ENCODE measurements at places on chromosomes 7 and 10.

DNA sequence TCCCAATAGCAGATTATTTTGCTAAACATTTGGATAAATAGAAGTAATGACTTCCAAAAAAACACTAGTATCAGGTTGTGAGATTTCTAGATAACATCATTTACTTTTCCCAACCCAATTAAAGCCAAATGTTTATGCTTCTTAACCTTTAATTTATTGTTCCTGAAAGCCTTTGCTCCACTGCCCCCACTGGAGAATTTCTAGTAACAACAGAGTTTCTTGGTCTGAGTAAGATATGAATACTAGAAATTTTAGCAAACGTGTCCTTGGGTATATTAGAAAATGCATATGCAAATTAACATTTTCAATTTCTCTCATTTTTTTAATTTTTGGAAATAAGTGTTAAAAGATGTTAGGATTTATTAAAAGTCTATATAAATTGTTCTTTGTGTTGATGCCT is 958.0 kb upstream of the PHF14 start:
- no peak for DNase-seq

- DNase-seq, result no peak
These were observed 613.1 kb downstream of the SUGCT start for GRCh38 chr7:40747856-40748255.

GRCh38 chr7:20458521-20458920 is 127.8 kb downstream of the ITGB8 start:
- DNase-seq, result no peak

GRCh38 chr10:113282564-113282963 is 270.3 kb upstream of the HABP2 start:
- no peak for DNase-seq

GRCh38 chr7:132240821-132241422 is 335.3 kb downstream of the PLXNA4 start:
- no peak for DNase-seq

DNA sequence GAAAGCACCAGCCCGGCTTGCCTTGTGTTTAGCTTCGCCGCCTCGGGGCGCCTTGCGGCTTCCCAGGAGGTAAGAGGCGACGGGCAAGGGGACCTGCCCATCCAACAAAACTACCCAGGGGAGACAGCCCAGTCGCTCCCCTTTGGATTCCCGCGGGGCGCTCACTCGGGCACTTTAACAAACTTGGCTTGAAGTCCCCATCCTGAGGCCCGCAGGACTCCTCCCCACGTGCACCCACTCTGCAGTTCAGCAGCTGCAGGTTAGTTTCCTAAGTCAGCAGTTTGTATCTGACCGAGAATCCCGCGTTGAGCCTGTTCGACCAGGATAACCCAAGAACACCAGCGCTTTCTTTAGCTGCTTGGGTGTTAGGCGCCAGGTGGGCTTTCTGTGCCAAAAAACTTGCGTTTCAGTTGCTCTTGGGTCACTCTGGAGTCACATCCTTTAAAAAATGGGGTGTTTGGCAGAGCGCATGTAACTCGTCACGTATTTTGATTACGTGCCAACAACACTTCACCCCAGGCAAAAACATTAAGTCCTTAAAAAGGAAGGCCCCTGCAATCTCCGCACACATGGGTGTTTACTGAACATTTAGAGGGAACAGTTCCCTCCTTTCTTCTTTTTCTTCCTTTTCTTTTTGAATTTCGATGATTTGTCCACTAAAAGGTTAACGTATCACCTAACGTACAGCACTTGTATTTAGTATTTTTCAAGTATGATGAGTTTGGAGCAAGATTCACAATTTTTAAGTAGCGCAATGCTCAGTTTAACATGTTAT is 876 bp downstream of the DNAH11 start:
- no peak for DNase-seq

- no peak for DNase-seq
These were observed 3.9 kb downstream of the COG5 start for GRCh38 chr7:107559864-107560263.

DNA sequence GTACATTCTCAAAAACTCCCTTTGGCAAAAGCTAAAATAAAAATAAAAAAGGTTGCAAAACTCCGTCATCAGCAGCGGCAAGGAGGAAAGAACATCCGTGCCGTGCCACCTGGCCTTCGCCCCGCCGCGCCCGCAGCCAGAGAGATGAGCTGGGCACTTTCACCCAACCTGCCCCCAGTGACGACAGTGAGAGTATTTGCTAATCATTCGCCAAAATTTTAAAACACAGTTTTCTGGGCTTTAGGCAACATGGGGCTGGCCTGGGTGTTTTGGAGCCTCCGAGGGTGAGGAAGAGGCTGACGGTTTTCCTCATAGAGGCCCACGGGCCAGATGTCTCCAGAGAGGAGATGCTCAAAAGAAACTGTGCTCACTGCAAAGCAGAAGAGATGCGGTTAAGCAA is 128.2 kb downstream of the PRKAG2 start:
- DNase-seq, result no peak

Data from stimulated activated CD4-positive, alpha-beta T cell treated with anti-CD3 and anti-CD28 coated beads, Interleukin-12 subunit alpha, Interleukin-12 subunit beta, amount 100 ng/mL, for 4 hours (primary cell).